ENCODE measurements at places on chromosomes 16 and 17.

DNA sequence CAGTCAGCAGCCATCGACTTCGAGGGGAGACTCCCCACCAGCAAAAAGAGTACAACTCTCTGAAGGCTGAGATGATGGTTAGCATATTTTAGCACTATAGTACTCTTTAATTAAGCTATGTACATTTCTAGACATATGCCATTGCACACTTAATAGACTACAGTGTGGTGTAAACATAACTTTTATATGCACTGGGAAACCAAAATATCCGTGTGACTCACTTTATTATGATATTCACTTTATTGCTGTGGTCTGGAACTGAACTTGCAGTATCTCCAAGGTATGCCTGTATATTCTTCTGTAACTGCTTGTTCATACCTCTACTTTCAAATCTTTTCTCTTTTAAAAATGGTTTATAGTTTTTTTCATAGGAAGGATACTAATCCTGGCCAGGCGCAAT is 11.0 kb upstream of the NXPH3 start:
- DNase-seq = no peak

DNA sequence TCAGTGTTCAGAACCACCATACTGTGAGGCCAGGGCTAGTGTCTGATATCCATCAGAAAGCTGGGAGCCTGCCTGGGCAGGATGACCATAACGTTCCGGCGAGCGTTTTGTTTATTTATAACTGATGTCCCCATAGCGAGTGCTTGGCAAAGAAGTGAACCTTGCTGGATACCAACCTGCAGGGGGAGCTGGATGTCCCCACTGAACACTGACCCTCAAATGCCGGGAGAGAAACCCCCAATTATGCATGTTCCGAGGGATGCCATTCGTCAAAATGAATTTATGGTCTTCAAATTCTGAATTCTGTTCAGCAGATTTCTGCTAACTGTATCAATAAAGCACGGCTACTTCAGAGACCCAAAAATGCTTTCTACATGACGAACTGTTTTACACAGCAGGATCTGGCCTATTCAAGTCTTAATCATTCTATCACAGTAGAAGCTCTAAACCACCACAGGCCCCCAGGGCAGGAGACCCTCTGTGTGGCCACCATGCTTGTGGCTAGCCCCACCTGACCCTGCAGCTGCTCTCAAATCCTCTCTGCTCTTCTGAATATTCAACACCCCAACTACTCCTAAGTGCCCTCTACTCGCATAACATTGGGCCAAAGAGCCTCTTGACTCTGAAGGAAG is 15.2 kb downstream of the MED24 start:
- no peak for DNase-seq

DNA sequence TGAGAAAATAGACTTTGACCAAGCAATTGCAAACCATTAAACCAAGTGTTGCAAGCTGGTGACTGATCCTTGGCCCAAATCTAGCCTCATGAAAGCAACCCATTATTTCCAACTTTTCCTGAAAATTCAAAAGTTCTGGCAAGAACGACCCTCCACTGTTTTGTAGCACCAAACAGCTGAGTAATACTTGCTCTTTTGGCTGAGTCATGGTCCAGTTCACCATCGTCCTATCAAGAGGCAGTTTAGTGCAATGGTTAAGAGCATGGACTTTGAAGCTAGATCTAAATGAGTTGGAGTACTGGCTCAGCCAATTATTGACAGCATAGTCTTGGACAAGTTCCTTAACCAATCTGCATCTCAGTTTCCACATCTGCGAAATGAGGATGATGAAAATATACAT is 31.3 kb downstream of the SCNN1G start:
- DNase-seq = no peak

GRCh38 chr17:81387100-81388090 is 7.9 kb upstream of the BAHCC1 start:
- no peak for DNase-seq

GRCh38 chr17:28053044-28053670 is 10.7 kb downstream of the NLK start:
- no peak for DNase-seq

- no peak for DNase-seq
These were observed 47.7 kb downstream of the CFDP1 start for GRCh38 chr16:75385507-75386152.
